ENCODE measurements at places on chromosomes 3 and 15.

DNA sequence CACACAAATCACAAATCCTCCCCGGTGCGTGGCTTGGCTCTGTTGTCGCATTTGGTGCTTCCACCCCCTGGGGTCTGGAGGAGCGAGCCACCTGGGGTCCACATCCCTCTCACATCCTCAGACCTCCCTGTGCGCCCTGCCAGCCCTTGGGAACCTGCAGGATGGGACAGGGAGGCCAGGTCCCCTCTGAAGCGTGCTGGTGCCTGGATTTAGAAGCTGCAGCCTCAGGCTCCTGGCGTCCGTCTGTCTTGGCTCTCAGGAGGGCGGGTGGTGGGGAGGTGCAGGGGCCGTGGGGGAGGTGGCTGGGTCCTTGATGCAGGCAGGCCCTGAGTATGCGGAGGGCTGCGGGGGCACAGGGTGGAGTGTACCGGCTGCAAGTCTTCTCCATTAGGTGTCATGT is 38.4 kb downstream of the RGMA start:
- no peak for DNase-seq

GRCh38 chr3:187738331-187739093 is 6.8 kb downstream of the BCL6 start:
- DNase-seq = peak; percentile 86

GRCh38 chr3:58271901-58272501 is 34.0 kb upstream of the RPP14 start:
- no peak for DNase-seq

DNA sequence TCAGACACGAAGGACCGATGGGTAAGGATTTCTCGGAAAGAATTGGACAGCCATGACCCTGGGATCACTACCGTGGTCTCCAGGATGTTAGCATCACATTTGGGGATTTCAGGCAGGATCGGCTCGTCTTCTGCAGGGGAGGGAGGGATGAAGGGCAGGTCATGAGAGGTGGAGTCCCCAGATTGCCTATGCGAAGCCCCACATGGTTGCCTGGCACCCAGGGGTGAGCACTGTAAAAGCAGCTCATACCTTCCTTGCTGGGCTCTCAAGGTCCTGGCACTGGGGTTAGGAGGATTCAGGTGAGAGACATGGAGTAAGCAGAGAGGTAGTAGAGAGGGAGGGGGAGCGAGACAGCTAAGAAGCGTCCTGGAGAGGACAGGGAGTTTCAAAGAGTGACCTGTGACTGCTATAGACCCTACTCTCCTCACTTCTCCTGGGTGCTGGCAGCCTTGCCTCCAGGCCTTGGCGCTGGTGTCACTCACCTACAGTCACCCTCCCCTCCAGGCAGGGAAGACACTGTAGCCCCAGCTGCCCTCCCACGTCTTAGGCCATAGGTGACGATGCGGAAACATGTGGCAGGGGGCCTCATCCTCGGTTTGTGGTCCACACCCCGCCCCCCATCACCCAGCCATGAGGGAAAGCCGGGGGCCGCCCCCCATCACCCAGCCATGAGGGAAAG is 15.0 kb upstream of the EHD4 start:
- DNase-seq = no peak

DNA sequence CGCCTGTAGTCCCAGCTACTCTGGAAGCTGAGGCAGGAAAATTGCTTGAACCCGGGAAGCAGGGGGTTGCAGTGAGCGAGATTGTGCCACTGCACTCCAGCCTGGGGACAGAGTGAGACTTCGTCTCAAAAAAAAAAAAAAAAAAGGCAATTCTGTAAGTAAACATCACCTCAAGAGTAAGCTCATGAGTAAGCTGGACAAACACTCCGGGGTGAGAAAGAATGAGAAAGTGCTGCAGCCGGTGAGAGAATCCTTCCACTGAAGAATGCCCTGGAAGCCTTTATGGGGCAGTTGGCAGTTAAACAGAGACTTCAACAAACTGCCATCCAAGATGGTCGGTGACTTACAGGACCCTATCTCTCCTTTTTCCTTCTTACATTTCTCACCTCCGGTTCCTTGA is 47.5 kb downstream of the FEZF2 start:
- DNase-seq = no peak

DNA sequence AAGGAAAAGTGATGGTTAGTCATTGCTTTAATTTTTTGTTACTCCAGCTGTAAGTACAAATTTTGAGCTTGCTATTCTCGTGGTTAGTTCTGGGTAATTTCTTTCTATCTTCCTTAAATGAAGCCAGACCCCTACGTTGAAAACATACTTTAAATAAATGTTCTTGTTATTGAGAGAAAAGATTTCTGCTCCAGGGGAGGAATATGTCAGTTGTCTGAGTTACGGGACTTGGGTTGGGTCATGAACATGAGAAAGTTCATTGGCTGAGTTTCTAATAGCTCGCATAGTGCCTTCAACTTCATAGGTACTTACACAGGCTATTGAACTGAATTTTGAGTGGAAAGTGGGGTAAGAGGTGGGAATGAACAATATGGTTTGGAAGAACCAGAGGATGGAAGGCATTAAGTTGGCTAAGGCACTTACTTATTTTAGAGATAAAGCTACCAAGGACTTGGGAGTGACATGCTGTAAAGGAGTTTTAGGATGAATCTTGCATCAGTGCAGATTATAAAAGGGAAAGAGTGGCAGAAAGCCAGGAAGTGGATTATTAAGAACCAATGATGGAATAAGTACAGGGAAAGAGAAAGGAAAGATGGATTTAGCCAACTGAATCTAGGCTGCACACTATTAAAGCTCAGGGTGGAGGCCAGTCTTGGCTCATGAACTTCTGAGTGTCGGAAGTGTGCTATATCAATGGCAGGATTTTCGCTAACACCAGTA is 1.4 kb downstream of the RPSA start:
- no peak for DNase-seq

- no peak for DNase-seq
Measured at GRCh38 chr3:122577409-122578031, at the start of gene PARP15. PARP15 (plus strand) TSS chr3:122577650; CDS start chr3:122577668, 18 bp downstream.

GRCh38 chr15:90845201-90845949 is 23.0 kb upstream of the FURIN start:
- no peak for DNase-seq

- DNase-seq = no peak
Measured at GRCh38 chr15:90982135-90982534, 12.2 kb downstream of the PRC1 start.

DNA sequence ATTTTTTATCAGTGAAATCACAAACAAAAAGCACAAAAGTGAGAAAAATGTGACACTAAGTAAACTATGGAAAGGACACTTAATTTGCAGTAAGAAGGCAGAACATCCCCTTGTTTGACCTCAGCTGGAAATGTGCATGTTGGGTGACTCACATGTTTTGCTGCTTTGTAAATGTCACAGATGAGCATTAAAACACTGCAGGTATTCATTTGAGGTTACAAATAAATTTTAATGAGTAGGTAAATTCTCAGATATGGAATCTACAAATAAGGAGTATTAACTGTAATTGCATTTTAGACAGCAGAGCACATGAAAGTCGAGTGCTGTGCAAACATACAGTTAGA is 20.3 kb downstream of the CHMP2B start:
- no peak for DNase-seq

DNA sequence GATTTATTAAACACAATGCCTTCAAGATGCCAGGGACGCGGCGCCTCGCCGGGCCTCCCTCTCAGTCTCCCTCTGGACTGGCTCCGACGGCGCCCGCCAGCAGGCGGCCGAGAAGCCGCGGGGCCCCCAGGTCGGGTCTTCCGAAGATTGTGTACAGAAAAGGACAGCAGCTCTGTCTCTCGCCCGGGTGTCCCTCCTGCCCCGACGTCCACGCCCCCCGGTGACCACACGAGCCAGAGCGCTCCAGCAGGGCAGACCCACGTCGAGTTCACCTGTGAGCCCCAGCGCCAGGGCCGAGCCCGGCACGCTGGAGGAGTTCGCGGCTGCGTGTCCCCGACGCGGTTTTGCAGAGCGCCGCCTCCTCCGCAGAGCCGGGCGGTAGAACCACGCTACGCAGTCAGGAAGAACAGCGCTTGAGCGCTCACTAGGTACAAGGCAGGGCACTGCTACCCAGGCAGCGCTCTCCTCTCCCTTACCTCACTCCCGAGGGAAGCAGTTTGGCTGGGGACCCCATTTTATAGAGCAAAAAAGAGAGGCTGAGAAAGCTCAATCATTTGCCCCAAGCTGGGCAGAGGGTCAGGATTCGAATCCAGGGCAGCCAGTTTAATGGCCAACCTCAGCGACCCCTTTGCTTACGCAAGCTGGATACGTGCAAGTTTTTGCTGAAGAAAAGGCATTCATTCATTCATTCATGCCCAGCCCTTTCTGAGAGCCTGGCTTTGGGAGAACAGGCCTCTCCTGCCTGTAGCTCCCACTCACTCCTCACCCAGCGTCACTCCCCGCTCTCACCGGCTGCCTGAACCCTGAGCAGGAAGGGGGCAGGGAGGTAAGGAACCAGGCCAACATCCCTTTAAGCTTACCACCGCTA is 3.0 kb upstream of the TLE3 start:
- DNase-seq = no peak

DNA sequence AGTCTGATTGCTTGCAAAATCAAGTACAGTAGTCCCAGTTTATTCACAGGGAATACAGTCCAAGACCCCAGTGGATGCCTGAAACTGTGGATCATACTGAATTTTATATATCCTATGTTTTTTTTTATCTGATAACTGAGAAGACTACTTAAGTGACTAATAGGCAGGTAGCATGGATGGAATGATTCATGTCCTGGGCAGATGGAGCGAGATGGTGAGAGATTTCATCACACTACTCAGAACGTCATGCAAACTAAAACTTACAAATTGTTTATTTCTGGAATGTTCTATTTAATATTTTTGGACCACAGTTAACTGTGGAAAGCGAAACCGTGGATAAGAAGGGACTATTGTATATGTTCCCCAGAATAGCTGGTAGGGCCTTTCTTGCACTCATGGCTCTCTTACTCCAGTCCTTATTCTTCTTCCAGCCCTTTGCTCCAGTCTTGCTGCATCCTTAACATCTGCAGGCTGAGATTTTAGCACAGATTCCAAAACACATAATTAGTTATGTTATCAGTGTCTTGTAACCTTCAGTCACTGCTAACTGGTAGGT is 290.0 kb downstream of the ADAMTSL3 start:
- DNase-seq = no peak

DNA sequence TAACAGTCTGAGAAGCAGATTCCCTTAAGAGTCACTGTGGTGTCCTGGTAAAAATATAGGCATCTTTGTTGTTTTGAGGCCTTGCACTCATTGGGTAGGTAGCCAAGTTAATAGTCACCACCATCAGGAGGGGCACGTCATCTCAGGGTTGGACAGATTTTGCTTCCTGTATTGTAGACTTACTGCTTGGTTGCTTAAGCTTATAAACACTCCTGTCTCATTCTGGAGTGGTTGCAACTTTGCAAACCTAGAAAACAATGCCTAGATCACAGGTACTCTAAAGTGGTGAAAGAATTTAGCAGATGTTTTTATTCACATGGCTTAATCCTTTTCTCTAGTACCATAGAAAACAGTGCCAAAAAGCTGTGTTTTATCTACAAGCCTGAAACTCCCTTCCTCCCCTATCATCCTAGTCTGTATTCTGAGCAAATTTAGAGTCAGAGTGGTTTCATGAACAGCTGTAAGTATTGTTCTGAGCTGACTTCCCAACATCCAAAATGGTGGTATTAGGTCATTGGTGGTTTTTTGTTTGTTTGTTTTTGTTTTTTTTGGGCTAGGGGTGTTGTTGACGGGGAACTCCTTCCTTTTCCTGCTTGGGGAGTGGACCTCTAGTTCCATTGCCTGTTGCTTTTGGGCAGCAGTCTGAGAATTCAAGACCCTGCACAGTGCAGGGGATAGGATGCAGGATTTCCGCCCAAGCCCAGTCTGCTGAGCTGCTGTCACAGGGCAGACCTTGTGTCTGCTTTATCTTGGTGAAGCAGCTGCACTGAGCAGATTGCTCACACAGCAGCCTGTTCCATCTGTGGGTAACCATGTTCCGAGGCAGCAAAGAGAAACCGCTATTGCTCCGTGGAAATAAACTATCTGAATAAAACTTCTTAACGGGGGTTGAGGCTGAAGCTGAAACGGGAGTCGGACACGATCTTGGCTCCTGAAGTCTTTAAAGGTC is 202.0 kb downstream of the AKAP13 start:
- DNase-seq = peak; percentile 41

DNA sequence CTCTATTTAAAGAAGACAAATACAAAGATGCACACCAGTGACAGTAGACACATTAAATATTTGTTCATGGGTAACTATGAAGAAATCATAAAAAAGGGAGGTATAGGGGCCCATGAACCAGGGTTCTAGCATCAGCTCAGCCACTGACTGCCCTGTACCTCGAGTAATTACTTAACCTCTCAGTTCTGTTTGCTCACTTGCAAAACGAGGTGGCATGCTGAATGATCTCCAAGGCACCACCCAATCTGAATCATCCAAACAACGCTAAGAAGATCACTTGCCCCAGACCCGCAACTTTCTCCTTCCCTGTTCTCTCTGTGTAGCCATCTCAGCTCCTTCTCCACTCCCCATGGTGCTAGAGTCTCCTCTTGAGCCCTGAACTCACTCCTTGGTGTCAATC is 374.7 kb downstream of the VPS13C start:
- no peak for DNase-seq

- no peak for DNase-seq
Measured at GRCh38 chr15:78047761-78048627, 29.5 kb downstream of the TBC1D2B start.

DNA sequence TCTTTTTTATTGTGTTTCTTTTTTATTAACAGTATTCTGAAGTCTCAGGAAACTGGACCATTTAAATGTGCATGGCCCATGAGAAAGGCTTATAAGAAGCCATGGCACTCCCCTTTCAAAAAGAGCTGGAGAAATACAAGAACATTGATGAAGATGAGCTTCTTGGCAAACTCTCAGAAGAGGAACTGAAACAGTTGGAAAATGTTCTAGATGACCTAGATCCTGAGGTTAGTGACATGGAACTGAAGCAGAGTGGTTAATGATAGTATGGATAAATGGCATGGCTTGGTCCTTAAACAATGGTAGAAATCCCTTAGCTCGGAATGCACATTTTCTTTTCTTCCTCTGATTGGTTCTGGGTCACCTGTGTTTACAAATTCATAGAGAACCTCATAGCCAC is 14.9 kb downstream of the TMOD2 start:
- no peak for DNase-seq

GRCh38 chr3:34934660-34935059 is 704.7 kb upstream of the ARPP21 start:
- DNase-seq = no peak

- DNase-seq = no peak
Measured at GRCh38 chr3:20105513-20106280, 65.5 kb downstream of the KAT2B start.

- DNase-seq = no peak
Measured at GRCh38 chr3:76474632-76475031, 565.3 kb upstream of the ROBO2 start.

- DNase-seq = no peak
Measured at GRCh38 chr15:78069052-78069414, 8.5 kb downstream of the TBC1D2B start.

GRCh38 chr3:134883697-134884385 is 88.8 kb downstream of the EPHB1 start:
- DNase-seq = no peak

All from dorsolateral prefrontal cortex (tissue), 122 donors.